Astrocyte (in vitro differentiated cells and primary cell): ENCODE measurements at places on chromosomes 2 and 18. TPM values are rescaled to one million over a fixed set of nuclear protein-coding genes. Genes with fewer than 3 reads are reported as not detected.

Gene INO80D
- 20.1 and 21.1 TPM in 2 replicates for total RNA-seq

DNA sequence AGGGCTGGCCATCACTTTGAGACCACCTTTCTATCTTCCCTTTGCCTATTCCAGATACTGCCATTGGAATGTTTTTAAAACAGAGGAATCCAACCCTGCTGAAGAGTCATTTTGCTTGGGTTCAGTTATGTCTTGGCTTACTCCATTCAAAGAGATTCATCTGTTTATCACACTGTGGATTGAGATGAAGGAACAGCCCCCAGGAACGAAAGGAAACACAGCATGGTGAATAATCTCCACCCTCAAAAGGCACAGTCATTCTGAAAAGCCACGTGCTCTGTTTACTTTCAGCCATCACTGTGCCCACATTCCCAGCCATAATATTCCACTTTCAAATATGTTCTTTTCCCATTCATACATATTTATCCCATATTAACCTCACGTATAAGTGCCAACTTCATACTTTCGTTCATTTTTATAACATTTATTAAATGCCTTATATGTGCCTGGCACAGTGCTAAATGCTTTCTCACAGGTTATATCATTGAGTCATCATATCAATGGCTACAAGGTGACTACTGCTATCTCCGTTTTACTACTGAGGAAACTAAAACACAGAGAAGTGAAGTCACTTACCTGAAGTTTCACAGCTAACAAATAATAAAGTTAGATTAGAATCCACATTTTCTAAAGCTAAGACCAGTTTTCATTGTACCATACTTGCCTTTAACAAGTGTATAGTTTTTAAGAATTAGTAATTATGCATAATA, 143.6 kb downstream of the OSR1 start:
- no peak for DNase-seq

DNA sequence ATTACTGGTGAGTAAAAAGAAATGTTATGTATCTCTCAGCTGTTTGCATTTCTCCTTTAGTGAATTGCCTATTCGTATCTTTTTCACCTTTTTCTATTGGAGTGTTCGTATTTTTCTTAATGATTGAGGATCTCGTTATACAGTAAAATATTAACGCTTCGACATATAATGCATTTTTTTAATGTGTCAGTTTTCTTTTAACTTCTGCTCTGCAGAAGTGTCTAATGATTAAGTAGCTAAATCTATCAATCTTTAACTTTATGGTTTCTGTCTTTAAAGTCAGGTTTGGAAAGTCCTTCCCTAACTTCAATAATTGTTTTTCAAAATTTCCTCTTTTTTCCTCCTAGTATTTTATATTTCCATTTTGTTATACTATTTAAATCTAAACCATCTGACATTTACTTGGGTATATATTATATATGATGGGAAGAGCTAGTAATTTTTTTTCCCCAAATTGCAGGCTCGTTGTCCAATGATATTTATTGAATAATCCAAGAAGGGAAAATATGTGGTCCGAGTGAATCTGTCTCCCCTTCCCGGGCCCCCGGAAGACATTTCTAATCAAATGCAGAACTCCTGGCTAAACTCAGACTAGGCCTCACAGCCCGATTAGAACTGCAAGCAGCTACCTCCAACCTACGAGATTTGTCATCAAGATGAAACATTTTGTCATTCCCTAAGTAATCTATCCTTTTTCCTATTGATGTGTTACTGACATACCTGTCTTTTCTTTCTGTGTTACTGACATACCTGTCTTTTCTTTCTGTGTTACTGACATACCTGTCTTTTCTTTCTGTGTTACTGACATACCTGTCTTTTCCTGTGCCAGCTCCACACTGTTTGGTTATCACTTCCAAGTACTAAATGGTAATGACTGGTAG, 17.2 kb downstream of the PCBP1 start:
- DNase-seq = peak; percentile 48

DNA sequence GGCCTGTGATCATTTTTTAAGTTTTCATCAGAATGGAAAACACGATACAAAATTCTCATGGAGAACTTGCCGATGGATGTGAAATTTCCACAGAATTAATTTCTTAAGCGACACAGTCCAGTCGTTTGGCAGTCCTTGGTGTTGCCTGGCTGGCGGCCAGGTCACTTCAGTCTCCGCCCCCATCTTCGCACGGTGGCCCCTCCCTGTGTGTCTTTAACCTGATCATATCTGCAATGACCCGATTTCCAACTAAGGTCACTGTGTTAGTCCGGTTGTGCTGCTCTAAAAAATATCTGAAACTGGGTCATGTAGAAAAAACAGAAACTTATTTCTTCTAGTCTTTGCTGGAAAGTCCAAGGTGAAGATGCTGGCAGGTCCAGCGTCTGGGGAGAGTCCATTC, 44.5 kb upstream of the COPS8 start:
- DNase-seq = no peak
